ENCODE measurements at places on chromosomes 2 and 18.

GRCh38 chr2:124526221-124526620, 501.1 kb downstream of the CNTNAP5 start:
- no peak for DNase-seq

- DNase-seq, result no peak
These were observed 1.1 kb downstream of the HNRNPLL start for GRCh38 chr2:38601463-38602135.

- no peak for DNase-seq
These were observed 88.6 kb upstream of the FHL2 start for GRCh38 chr2:105487142-105488069.

DNA sequence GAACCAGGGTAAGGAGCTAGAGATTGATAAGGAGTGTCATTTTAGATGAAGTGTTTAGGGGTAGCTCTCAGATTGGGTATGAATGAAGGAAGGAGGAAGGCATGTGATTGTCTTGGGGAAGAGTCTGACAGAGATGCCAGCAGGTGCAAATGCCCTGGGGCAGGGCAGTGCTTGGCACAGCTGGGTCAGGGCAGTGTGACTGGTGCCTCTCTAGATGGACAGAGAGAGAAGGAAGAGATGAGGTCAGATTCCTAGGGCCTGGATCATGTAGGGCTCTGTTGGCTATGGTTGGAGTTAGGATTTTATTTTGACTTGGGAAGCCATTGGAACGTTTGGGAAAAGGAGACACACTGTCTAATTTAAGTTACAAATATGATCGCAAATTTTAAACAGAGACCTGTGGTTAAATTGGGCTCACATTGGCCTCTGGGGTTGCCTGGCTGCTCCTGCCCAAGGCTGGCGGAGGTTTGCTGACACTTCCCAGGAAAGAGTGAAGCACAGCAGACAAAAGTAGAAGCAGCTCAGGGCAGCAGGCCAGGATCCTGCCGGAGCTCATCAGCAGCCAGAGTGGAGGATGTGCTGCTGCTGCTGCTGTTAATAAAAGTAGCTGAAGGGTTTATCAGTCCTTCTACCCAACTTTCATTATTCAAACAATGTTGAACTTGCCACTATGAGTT, 32.7 kb upstream of the FHL2 start:
- no peak for DNase-seq

DNA sequence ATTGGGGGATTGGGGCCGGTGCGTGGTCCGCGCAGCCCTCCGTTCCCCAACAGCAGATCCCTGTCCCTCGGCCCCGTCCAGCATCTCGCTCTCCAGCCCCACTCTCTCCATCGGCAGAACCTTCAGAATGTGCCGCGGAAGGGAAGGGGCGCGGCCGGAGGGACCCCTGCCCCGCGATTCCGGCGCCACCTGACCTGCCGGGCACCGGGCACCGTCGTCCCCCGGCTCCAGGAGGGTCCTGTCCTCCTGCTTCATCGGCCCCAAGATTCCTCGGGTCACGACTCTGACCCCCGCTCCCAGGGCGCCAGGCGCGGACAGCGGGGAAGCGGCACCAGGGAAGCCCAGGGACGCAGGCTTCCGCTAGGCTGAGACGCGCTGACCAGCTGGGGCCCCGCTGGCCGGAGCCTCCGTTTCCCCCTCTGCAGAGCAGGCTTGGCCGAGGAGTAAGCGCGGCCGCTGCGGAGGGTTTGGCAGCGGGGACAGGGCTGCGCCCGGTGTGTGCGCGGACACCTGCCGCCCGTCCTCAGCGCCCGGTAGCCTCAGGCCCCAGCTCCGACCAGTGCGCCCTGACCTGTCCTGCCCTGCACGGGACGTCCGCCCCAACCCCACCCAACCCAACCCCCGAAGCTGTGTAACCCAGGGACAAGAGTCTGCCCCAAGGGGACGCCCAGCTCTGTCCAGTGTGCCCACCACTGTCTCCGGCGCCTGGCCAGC, 16.8 kb upstream of the BOK start:
- no peak for DNase-seq

DNA sequence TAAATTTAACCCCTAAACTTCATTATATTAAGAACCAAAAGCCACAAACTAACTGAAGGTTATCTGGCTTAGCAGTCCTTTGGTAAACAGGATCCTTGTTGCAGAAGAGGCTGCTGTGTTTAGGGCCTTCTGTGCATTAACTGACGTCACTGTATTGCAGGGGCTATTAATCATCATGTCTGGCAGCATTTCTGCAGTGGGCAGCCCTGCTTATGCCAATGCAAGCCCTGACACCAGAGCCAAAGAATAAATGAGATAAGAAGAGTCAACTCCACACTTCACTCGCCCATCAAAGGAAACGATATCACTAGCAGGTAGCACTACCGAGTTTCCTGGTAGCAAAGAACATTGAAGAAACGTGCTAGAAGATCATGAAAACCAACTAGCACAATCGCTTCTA, 110.6 kb downstream of the PLEKHM3 start:
- no peak for DNase-seq

GRCh38 chr2:42957861-42958301, 165.5 kb upstream of the HAAO start:
- no peak for DNase-seq

All from stimulated activated CD8-positive, alpha-beta memory T cell treated with anti-CD3 and anti-CD28 coated beads, Interleukin-4, amount 100 ng/mL, for 4 hours (primary cell).